ENCODE measurements at places on chromosomes 3 and 15.

DNA sequence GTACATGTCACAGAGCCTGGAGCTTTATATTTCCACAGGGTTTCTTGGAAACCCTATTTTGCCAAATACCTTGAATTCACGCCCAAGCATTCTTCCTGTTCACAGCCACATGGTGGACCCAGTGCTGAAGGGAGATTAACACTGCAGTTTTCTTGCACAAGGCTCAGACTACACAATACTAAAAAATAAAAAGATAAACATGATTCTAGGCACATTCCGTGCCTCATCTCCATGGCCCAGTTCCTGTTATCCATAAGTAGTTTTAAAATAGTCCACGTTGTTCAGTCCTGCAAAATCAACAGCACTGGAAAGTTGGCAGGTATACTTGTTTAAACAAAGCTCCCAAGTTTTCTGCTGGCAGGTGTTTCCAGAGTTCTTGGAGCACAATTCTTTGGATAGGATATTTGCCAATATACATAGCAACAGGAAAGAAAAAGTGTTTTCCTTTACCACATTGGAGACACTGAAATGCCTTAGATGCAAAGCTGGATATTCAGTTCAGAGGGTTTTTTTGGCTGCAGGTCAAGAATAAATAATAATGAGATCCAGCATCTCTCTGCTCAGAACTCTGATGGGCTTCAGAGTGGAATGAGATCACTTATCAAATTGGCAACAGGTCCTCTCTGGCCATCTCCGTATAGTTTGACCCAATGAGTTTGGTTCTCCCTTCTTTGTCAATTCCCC, 88.1 kb upstream of the TGFBR2 start:
- no peak for DNase-seq

- no peak for DNase-seq
These were observed 59.1 kb upstream of the RASA2 start for GRCh38 chr3:141427764-141428163.

GRCh38 chr15:75659141-75659771, 11.5 kb downstream of the SNX33 start:
- no peak for DNase-seq

DNA sequence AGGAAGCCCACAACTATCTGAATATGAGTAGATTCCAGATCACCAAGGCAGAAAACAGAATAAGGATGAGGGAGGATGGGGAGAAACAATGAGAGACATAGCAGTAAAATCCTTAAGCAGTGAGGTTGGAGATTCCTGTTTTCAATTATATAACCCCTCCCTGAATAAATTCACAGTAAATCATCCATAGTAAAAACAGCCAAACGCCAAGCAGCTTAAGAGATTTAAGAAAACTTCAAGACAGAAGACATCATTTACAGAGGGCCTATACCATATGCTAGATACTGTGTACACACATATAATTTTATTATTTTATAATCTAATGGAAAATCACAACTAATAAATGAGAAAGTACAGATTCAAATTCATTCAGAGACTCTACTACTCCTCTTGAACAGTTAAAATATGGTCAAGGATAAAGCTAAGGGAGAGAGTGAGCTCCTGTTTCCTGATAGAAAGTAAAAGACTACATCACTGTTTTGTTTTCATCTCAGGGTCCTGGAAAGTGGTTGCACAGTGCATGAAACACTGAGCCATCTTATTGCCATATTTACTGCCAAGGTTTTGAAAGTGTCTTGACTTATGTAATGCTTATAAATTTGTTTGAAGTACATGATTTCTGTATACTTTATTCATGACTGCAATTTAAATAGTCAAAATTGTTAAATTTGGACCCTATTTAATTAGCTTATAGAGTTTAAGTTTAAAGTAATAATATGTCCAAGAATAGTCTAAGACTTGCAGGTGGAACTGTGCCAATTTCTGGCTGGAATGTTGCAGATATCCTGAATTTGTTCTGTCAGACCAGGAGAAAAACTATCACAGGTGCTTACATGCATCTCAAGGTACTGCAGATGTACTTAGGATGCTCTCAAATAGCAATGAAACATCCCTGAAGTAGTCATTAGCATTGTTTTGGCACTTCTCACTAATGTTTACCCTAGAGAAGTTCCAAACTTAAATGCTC, 141.4 kb downstream of the TBL1XR1 start:
- DNase-seq = no peak

DNA sequence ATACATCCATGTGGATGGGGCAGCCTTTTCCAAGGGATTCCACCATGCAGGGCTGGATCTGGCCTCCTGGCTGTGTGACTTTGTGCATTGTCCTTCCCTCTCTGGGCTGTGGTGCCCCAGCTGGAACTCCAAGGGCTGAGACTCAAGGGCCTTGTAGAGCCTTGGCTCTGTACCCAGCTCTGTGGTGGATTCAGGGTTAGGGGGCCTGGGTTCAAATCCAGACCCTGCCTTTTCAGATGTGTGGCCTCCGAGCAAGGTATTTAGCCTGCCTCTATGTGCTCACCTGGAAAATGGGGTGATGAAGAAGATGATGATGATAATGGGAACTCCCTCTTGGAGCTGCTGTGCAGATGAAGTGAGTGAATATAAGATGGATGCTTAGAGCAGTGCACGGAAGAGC, 161.9 kb downstream of the WNT7A start:
- DNase-seq = no peak
